ENCODE measurements at places on chromosomes 1 and 21.

GRCh38 chr21:45175326-45176095 is 101.1 kb downstream of the ADARB1 start:
- DNase-seq = no peak

DNA sequence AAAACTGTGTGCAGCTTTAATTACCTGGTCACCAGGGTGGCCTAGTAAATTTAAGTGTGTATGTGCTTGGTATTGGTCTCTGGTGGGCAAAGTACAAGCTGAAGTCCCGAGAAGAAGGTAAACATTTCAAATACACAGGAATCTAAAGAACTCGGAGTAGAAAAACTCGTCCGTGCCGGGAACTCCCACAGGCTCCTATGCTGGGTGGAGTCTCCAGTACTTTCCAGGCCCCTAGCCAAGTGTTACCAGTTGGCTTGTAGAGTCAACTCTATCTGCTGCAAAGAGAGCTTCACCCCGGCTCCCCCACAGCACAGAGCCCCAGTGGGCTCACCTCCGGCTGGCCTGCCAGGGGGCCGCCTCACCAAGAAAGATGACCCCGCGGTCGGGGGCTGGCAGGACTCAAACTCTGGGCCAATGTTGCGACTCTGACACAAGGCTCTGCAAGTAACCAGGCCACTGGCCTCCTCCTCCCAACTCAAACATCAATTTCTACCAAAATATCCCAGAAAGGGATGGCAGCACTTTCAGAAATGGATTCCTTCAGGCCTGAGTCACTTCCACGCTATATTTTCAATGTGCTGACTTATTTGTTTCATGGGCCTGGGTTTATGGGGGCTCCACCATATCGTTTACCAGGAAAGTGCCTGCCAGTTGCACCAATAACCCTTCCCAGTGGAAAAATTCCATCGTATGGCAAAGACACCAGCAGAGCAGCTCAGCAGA is 73.9 kb downstream of the SLC66A1 start:
- DNase-seq = no peak

- DNase-seq = peak; percentile 89
Measured at GRCh38 chr1:10074059-10074851, 41.5 kb downstream of the UBE4B start.

GRCh38 chr1:29532751-29533150 is 296.4 kb downstream of the PTPRU start:
- DNase-seq = no peak

DNA sequence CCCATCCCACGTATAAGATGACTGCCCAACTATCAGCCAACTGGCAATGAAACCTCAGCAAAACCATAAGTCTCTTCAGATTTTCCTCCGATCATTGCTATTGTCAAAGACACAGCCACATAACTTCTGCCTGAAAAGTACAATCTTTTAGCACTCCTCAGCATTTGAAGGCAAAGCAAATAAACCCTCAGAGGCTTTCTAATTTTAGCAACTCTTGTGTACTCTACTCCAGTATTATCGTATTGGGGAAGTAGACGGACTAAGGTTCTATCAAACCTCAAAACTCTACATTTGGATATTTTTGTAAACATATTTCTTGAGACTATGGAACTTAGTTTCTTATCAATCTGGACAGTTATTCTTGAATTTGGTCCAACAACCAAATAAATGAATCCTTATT is 1206.2 kb upstream of the NCAM2 start:
- no peak for DNase-seq

DNA sequence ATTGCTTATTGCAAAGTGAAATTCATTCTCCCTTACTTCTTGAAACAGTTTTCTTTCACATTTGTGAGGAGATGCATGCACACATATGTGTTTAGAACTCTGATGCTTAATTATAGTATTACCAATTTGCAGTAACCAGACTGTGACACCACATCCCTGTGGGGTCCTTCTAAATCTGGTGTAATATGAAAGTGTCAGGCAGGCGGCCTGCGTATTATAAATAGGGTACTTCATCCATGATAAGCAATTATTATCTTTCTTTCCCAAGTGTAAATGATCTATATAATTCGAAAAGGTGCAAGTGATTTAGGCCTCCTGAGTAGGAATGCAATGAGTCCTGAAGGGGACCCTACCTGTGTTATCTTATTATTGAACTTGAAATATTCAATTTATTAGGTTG is 876 bp downstream of the EFCAB7 start:
- peak; percentile 29 for DNase-seq

- no peak for DNase-seq
Measured at GRCh38 chr1:34406377-34406776, 229.7 kb downstream of the C1orf94 start.

DNA sequence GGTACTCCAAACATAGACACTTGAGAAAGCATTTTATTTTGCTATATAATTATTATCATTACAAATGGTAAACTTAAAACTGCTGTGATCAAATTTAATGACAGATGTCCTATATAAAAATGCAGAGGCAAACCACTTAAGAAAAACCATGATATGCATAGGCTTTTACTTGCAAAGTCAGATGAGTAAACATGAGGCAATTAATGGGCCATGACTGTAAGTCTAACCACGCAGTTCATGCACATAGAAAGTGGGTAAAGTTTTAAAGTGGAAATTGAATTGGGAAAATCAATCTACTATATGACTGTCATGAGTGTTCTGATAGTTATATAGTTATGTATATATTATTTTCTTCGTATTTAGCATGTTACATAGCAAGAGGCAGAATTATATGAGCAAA is 219.2 kb downstream of the PTPRC start:
- no peak for DNase-seq

DNA sequence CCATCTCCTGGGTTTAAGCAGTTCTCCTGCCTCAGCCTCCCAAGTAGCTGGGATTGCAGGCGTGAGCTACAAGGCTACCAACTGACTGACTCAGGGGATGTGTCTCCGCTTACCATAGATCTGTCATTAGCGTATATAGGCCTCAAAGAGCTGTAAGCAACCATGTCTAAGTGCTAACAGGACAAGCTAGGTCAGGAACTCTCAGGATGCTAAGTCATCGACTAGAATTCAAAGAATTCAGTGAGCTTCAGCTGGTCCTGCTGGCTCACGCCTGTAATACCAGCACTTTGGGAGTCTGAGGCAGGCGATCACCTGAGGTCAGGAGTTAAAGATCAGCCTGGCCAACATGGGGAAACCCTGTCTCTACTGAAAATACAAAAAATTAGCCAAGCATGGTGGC is 29.5 kb downstream of the CAPN2 start:
- no peak for DNase-seq

- no peak for DNase-seq
Measured at GRCh38 chr1:184745110-184745509, 9.5 kb downstream of the EDEM3 start.

DNA sequence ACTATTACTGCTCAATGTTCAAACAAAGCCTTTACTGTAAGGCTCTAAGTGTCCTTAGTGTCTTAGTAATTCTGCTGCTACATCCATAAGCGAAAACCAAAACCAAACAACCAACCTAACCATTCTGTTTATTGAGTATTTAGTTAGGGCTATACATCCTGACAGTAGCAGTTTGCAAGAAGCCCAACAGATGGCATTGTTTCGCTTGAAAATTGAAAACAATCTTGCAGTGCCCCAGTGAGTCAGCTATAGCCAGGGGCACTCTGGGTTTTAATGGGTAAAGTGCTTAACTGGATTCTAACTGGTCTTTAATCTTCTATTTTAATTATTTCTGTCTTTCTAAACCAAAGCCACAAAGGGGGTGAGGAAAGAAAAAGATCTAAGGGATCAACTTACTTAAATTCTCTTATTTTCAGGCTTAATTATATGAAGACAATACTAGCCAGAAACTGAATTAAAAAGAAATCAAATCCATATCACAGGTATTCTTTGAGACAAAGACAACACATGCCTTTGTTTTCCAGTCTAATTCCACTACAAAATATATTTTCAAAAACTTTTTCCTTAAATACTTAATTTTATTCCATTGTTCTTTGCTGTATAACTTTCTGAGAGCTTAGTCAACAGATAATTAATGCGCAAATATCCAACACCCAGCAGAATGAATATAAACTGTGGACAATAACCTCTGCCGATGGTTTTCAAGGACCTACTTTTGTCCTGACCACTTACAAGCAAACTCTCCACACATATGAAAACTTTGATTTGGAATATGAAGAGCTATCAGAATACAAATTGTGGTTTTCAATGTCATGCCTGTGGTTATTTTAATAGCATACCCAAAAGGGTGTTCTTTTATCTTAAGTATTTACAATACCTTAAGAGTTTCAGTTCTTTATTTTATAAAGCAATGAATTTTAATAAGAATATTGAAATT is 15.2 kb downstream of the POGZ start:
- DNase-seq = peak; percentile 90

GRCh38 chr1:9726905-9727595 is 75.5 kb downstream of the PIK3CD start:
- no peak for DNase-seq

- no peak for DNase-seq
Measured at GRCh38 chr1:204336421-204337035, 23.2 kb downstream of the PLEKHA6 start.

Data from hematopoietic multipotent progenitor cell treated with erythropoietin and hydrocortisone succinate and interleukin-3 and kit ligand, for 4 days (in vitro differentiated cells).